ENCODE measurements at places on chromosomes 12 and 14.

GRCh38 chr12:64335886-64336466, 54.6 kb downstream of the C12orf56 start:
- DNase-seq: no peak

DNA sequence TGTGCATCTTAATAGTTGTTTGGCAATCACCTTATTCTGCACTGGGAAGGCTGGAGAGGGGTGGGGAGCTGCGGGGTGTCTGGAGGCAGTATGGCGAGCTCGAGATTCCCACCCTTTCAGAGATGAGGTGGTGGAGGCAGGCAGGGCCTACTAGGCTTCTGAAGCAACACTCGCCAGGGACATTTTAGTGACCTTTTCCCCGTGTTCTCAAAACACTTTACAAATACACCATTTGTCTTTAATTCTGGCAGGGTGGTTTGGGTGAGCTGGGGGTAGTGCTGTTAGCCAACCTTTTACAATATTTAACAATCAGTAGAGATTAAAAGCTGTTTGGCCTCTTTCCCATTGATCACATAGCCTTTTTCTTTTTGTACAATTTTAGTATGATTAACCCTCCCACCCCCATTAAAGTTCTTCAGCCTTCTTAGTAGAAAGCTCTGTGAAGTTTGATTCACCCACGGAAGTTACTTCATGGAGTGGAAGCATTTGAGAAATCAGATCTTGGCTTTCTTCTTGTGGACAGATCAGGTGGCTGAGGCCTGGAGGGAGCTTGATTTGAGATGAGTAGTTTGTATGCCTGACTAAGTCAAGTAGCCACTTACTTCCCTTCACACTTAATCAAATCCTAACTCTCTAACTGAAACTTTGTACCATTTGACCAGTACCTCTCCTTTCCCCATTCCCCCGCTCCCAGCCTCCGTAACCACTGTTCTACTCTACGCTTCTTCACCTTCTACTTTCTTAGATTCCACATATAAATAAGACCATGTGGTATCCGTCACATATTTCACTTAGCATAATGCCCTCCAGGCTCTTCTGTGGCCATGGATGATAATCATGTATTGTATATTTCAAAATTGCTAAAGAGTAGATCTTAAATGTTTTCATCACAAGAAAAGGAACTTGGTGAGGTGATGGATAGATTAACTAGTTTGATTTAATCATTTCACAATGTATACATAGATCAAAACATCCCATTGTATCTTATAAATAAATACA, 41.0 kb downstream of the TRAF3 start:
- DNase-seq: peak; percentile 38

DNA sequence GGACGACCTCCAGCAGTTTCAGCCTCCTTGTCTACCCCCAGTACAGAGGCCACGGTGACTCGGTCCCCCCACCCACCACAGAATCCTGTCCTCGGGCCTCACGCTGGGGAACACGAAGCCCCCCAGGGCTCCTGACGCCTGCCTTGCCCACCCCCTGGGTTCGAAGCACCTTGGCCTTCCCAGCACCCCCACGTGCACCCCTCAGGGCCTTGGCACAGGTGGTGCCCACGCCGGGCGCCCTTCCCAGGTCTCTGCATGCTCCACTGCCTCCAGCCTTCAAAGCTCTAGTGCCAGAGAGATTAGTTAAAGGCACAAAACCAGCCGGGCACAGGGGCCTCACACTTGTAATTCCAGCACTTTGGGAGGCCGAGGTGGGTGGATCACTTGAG, 61.8 kb downstream of the NOC4L start:
- DNase-seq: peak; percentile 85

- peak; percentile 9 for DNase-seq
Observed at GRCh38 chr14:93903342-93904184, 23.6 kb upstream of the FAM181A start.

GRCh38 chr14:22481546-22481945, 107.5 kb downstream of the DAD1 start:
- DNase-seq: no peak

DNA sequence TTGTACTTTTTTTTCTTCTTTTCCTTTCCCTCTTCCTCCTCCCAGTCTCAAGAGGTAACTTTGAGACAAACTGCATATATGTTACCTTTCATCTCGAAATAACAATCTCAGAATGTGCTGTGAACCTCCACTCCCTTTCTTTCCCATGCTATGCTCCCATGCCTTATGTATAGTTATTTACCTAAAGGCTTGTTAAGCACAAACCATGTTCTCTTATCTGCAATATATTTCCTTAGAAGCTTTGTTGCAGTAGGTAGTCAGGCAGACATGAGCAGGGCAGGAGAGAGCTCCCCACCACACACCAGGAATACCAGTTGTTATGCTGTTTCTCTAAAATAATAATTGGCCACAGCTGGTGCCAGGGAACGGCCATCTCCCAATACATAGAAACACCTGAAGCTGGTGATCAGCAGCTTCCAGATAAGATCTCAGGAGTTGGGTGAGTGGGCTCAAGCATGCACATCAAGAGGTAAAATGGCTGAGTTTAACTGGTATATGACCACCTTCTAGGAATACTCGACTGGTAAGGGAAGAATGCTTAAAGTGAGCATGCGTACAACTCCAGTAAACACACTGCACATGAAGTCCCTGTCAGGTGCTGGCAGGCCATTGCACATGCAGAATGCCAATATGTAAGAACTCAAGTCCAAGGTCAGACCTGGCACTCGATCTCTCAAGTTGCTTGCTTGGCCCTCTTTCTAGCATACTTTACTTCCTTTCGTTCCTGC, 14.8 kb upstream of the DHRS2 start:
- no peak for DNase-seq

DNA sequence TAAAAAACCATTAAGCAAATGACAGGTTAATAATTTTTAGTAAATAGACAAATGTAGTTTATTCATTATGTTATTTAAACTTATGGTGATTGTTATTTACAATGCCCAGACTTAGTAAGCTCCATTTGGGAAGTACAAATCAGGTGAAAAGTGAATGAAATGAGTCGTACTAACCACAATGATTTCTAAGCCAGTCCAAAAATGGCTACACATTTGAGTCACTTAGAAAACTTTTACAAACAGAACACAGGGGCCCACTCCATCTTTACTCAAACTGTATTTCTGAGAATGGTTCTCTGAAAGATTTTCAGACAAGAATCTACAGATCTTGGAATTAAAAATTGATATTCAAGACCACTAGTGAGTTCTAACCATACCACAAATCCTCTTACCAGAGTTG, 653.3 kb upstream of the MIS18BP1 start:
- no peak for DNase-seq

- no peak for DNase-seq
Observed at GRCh38 chr14:93971635-93972027, 4.7 kb downstream of the ASB2 start.
